ENCODE measurements at places on chromosomes 3 and 15.

- DNase-seq, result peak; percentile 23
These were observed 677.0 kb downstream of the PLOD2 start for GRCh38 chr3:145483992-145484391.

GRCh38 chr3:177589911-177590381 is 392.7 kb upstream of the TBL1XR1 start:
- peak; percentile 83 for DNase-seq

DNA sequence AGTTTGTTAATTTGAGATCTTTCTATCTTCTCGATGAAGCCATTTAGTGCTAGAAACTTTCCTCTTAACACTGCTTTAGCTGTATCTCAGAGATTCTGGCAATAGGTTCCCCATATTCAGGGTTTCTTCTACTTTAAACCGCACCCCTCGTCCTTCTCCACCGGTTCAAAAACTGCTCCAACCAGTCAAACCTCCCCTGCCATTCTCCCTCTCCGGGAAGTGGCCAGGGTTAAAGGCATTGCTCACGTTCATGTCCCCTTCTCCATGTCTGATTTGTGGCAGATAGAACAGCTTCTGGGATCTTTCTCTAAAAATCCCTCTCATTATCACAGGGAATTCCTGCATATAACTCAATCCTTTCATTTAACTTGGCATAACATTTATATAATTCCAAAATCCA is 14.4 kb downstream of the ALDH1L1 start:
- DNase-seq, result no peak

DNA sequence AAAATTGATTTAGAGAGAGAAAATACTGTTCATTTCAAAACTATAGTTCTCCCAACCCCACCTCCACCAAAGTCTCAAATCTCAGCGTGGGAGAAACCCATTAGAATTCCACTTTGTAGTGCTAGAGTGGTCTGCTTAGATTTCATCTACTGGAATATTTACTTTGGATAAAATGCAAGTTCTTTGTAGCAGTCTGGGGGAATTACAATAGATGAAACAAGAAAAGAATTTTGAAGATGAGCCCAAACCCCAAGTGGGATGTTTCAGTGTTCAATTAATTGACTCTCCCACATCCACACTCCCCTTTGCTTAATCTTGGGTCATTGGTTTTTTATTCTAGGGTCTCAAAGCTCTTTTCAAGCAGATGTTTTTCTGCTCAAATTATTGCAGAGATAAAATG is 97.8 kb downstream of the RPL22L1 start:
- DNase-seq, result no peak

DNA sequence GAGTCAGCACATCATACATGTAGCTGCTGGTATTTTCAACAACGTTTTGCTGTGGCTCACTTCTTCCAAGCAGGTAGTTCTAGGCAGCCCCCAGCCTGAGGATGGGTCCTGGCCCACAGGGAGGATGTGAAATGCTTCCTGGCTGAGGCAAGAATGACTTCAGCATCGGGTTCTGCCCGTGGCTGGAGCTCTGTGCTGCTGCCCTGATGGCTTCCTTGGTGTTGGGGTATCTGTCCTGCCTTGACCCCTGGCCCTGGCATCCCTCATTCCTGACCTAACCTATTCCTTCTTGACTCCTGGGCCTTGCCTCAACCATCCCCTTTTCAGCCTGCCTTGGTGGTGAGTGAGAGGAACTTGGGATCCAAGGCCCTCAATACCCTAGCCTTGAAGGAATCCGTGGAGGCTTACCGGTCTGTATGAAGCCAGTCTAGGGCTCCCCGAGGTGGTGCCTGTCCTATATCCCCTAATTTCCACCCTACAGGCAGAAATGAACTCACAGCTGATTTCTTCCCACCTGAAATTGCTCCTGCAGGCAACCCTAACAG is 300.6 kb downstream of the TLE3 start:
- DNase-seq, result no peak
